ENCODE measurements at places on chromosomes 1 and 21.

DNA sequence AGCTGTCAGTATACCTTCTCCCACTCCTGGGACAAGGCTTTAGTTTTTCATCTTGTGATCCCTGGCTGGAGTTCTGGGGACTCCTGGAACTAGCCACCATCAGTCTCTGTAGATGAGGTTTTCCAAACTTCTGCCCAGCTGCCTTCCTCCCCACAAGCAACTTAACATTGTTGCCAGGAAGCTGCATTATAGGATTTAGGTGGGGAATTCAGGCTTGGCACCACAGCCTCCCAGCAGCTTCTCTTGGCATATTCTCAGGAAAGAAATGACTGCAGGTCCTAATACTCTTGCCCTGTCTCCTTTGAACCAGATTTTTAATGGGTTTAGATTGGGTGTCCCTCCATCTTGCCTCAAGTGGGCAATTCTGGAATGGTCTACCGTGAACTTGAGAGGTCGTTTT lies 18.6 kb upstream of the KCNQ4 start:
- no peak for DNase-seq

- no peak for DNase-seq
These were observed 886.6 kb downstream of the TTLL7 start for GRCh38 chr1:83112248-83112885.

- DNase-seq = peak; percentile 29
These were observed 149.0 kb downstream of the IGSF21 start for GRCh38 chr1:18256282-18257235.

DNA sequence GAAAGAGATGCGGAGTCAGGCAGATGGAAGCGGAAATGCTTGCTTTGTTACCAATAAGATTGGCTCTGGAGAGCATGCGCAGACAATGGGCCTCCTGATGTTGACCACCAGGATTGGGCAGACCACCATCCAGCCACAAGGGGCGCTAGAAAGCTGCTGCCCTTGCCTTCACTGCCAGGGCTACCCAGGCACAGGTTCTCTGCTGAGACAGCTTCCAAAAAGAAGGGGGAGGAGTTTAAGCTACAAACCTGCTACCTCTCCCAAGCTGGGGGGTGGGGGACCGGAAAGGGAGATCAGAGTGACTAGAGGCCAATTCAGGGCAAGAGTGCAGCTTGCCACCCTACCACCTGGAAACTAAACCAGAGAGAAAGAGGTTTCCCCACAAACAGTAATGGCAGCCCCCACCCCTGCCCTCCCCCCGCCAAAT lies 369.7 kb downstream of the RRAGC start:
- peak; percentile 73 for DNase-seq

DNA sequence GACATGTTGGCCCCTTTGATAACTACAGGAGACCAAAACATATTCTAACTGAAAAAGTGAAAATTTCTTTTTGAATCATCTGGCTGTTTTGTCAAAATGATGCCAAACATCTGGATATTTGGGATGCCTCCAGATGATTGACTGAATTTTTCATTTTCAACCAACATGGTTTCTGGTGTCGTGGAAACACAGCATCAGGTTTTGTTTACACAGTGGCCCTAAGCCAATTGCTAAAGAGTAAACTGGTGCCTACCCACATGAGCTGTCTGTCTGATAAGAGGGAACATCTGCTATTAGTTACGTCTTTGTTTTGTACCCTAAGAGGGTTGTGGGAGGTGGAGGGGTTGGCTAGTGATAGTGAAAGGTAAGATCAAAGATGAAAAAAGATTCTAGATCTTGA lies 204.8 kb downstream of the KCNK2 start:
- no peak for DNase-seq

DNA sequence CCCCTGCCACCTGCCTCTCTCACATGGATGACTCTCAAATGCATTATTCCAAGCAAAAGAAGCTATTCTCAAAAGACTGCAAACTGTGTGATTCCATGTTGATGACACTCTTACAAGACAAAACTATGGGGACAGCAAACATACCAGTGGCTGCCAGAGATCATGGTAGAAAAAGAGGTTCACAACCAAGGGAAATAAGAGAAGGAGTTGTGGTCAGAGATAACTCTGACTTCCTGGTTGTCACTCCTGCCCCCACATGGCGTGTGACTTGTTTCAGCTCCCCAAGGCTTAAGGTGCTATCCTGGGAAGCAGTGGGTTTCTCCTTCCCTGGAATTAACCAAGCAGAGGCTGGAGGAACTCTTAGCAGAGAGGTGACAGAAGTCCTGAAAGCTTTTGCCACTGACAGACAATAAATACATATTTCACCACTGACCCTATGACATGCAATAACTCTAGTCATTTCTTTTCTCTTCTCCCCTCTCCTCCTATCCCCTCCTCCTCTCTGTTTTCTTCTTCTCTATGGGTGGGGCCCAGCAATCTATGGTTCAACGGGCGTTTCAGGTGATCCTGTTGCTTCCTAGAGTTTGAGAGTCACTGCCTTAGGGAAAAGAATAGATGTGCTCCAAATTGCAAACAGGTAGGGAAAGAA lies 185.1 kb downstream of the FCRL5 start:
- no peak for DNase-seq

- DNase-seq = peak; percentile 46
These were observed 30.9 kb upstream of the CACYBP start for GRCh38 chr1:174968750-174969244.

GRCh38 chr21:44837537-44837936 lies 19.7 kb upstream of the SUMO3 start:
- no peak for DNase-seq

DNA sequence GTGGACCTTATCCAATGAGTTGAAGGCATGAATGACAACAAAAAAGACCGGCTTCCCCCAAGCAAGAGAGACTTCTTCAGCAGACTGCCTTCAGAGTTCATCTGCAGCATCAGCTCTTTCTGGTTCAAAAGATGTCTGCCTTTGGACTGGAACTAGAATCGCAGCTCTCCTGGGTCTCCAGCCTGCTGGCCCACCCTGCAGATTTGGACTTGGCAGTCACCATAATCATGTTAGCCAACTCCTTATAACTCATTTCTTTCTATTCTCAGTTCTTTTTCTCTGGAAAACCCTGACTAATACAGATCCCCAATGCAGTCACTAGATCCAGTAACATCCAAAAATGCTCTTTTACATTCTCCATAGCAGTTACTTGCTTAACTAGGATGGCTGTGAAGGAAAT lies 89.2 kb upstream of the MARK1 start:
- no peak for DNase-seq

GRCh38 chr1:28510273-28510969 lies 4.6 kb downstream of the RCC1 start:
- DNase-seq = peak; percentile 69
